Glomerular endothelial cell (primary cell): ENCODE measurements at places on chromosomes 7 and 10. TPM values are rescaled to one million over a fixed set of nuclear protein-coding genes. Genes with fewer than 3 reads are reported as not detected.

AKR1B15 gene
- total RNA-seq, result not detected in 2 replicates

BTBD16 gene
- 0.47 TPM in 1 of 2 replicates, not detected in the other for total RNA-seq

SERPINE1 gene
- 2,911 and 5,219 TPM in 2 replicates for total RNA-seq

ZNF107 gene
- 2.2 and 5.3 TPM in 2 replicates for total RNA-seq
